ENCODE measurements at places on chromosomes 7 and 10.

- DNase-seq, result no peak
These were observed 4.0 kb downstream of the ITGB1 start for GRCh38 chr10:32954080-32954479.

DNA sequence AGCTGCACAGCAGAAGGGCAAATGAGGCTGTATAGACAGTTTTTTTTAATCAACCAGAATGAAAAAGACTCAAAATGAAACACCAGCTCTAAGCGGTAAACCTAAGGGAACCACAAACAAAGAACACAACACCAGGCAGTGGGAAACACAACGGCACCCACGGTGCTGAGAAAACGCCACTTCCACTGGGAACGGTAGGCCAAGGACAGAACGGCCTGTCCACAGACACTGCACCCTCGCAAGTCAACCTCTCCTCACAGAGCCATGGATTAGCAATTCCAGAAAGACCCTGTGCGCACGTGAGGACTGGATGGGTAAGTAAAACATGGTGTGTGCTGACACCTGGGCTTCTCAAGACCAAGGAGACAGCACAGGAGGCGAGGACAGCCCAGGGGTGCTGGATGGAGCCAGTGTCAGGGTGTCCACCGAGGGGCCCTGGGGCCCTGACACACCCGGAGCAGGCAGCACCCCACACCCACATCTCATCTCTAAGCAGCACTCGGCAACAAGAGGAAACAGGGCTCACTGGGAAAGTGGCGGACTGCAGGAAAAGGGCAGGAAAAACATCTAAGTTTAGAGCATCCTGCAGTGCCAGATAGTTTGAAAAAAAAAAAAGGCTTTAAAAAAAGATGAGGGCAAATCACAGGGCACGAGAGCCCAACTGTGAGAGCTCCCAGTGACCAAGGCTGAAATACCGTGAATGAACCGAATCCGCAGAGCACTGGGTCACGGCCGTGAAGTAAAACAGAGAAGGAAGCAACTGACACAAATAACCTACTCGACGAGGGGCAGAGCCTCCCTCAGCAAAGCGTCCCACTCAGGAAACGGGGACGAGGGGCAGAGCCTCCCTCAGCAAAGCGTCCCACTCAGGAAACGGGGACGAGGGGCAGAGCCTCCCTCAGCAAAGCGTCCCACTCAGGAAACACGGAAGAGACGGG is 120.2 kb downstream of the MAD1L1 start:
- DNase-seq, result no peak

DNA sequence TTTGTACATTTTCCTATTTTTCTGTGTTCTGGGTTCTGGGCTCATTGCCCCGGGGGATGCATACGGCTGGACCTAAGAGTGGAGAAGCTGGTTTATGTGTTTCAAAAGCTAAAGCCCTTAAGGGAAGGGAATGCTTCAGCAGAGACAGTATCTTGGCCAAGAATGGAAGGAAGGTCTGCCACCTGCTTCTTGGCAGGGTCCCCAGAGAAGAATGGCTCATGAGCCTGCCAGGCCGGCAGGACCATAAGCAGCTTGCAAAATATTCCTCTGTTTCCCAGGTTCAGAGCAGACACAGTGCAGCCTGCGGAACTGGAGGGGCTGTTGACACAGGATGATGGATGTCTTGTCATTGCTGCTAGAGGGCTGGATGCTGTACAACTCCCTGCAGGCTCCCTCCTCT is 7.8 kb upstream of the ABHD11 start:
- no peak for DNase-seq

DNA sequence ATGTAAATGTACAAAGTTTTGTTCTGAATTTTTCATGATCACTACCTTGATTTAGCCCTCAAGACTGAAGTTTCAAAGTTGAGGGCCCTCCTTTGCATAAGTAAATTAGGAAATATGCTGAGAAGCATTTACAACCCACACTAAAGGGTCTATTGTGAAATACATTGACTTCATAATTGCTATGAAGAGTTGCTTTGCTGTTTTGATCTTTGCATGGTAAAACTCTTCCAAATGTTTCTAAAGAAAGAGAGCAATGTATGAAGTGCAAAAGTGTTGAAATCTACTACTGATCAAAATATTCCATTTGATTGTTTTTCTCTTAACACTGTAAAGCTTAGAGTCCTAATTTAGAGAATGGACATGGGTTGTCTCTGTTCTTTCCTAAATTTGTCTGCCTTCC is 77.2 kb downstream of the C7orf25 start:
- DNase-seq, result no peak

GRCh38 chr10:104268405-104268712 is 625 bp upstream of the GSTO2 start:
- no peak for DNase-seq
